ENCODE measurements at places on chromosomes 12 and 14. TPM values are rescaled to one million over a fixed set of nuclear protein-coding genes. Genes with fewer than 3 reads are reported as not detected.

Gene AICDA
- total RNA-seq: not detected

Gene SLC2A14
- not detected for total RNA-seq

Gene B3GNT4
- not detected for total RNA-seq

Gene TMTC1
- 1.2 TPM for total RNA-seq
